ENCODE measurements at places on chromosomes 6 and 20. TPM values are rescaled to one million over a fixed set of nuclear protein-coding genes. Genes with fewer than 3 reads are reported as not detected.

GRCh38 chr20:63980317-63980805 lies 571 bp upstream of the PRPF6 start:
- peaks cover 29% of the 10 kb centered on the region for H3K4me1 ChIP-seq
- DNase-seq = no peak
- peak overlapping the region; percentile 81 for H3K4me3 ChIP-seq
- H3K36me3 ChIP-seq = no peaks in the 10 kb centered on the region
- H3K27ac ChIP-seq = peak overlapping the region; percentile 92

DNA sequence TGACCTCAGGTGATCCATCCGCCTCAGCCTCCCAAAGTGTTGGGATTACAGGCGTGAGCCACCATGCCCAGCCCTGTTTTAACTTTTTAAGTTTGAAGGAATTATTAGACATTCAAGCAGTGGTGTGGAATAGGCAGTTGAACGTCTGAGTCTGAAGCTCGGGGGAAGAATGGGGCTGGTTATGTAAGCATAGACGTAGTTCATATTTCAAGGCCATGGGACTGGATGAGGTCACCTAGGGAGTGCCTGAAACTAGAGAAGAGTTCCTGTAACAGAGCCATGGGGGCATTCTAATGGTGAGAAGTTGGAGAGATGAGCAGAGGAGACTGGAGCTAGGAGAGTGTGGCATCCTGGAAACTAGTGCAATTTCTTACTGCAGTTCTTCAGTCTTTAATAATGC lies 6.4 kb downstream of the CDKAL1 start:
- H3K4me3 ChIP-seq = no peak overlapping the region
- no peak overlapping the region for H3K27ac ChIP-seq
- no peak for DNase-seq
- H3K36me3 ChIP-seq = no peaks in the 10 kb centered on the region
- no peaks in the 10 kb centered on the region for H3K27me3 ChIP-seq

DNA sequence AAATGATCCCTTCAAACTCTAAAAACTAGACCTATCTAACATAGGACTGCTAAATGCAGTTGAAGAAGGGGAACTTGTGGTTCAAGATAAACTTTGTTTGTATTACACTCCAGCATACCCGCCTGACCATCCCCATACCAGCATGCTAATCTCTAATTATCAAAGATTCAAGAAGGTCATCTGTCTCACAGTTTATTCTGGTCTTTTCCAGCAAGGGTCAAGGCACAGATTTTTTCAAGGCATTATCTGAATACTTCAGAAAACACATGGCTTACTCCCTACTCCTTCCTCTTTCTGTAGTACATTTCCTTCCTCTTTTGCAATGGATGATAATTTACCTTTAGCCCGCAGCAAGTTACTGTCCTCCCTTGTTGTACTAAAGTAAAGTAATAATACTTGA lies 174.1 kb downstream of the PKHD1 start:
- no peak for DNase-seq
- no peaks in the 10 kb centered on the region for H3K4me1 ChIP-seq
- H3K27me3 ChIP-seq = no peaks in the 10 kb centered on the region
- H3K27ac ChIP-seq = no peak overlapping the region
- no peak overlapping the region for H3K4me3 ChIP-seq

DNA sequence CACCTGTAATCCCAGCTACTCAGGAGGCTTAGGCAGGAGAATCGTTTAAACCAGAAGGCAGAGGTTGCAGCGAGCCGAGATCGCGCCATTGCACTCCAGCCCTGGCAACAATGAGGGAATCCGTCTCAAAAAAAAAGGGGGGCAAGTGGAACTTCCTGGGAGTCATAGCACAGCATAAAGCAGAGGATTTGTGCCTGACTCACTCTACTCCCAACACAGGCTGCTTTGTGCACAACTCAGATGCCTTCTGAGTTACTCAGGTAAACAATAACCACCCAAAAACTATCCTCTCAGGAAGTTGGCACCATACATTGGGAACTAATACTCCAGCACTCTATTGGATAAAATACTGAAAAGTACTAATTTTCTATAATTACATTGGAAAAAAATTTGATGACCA lies 2.5 kb upstream of the TMEM244 start:
- H3K4me3 ChIP-seq = no peak overlapping the region
- no peaks in the 10 kb centered on the region for H3K36me3 ChIP-seq
- no peaks in the 10 kb centered on the region for H3K4me1 ChIP-seq
- no peak for DNase-seq

DNA sequence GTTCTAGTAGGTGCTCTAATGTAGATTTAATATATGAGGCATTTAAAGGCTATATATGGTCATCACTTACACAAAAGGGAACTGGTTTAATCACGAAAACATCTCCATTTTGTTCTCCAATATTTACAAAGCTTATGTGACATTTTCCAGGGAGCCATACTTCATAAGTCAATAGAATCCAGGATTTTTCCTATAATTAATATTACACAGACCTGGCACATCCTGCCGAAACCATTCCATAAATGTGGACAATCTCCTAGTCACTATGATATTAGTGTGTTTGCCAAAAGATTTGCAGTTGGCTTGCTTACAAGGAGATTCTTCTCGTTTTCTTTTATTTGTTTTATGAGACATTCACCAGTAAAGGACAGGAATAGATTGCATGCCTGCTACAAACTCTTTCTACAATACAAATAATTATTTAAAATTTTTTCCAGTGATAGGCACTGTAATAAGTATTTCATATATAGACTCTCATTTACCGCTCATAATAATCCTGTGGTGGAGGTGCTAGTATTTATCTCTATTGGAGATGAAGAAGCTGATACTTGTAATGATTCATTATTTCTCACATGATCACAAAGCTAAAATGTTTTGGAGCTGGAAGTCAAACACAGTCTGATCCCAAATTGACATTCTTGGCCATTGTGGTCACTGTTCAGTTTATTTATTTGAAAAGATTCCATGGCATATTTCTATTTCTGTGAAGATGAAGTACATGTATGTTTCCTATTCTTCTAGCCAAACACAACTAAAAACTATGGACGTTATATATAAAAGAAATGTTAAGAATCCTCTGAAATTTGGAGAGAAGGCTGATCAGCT lies 597.0 kb downstream of the HTR1B start:
- no peak for DNase-seq
- H3K27ac ChIP-seq = no peak overlapping the region
- H3K4me3 ChIP-seq = no peak overlapping the region
- H3K4me1 ChIP-seq = no peaks in the 10 kb centered on the region
- no peaks in the 10 kb centered on the region for H3K36me3 ChIP-seq

GCNT2 gene
- 13.4 TPM for total RNA-seq

IL17F gene
- not detected for total RNA-seq

DPM1 gene
- 53.4 TPM for total RNA-seq

All from breast epithelium (tissue), 4 donors.